ENCODE measurements at places on chromosomes 5 and 9.

DNA sequence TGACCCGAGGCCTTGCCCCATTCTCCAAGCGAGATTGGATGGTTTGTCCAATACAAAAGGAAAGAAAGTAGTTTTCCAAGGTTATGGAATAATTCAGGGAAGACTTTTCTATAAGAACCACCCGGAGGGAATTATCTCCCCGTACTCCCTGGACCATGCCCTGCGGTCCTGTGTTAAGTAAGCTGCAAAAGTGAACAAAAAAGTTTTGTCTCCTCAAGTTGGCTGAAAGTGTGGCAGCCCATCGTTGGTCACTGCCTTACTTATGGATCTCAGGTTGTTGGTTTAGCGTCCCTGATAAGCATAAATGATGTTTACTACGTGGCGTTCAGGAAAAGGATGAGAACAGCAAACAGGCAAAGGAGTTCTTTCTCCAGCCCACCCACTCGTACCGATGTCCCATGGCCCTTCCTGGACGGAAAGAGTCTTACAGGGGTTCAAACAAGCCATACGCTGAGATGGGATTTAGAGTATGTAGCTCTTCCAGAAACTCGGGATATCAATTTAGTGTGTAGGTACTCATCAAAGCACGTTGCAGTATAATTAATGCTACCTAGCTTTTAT is 413 bp upstream of the AUH start:
- DNase-seq, result no peak

DNA sequence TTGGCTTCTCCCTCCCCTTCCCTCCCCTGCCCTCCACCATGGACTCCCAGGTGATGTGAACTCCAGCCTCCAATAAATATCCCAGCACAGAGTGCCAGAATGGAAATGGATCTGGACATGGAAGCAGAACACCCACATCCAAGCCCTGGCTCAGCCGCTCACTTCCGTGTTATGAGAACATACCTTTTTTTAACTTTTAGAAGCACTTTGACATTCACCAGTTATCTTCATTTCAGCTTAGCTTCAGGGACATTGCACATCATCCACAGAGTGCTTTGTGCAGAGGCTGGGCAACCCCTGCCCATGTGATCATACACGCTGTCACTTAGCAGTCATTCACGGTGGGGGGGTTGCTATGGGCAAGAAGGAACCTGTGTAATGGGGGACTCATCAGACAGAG is 9.1 kb downstream of the AFAP1L1 start:
- DNase-seq, result no peak

- DNase-seq, result no peak
Measured at GRCh38 chr9:110355911-110356310, 18.2 kb upstream of the TXNDC8 start.

GRCh38 chr9:69086769-69087168 is 51.2 kb downstream of the FXN start:
- DNase-seq, result peak; percentile 41

DNA sequence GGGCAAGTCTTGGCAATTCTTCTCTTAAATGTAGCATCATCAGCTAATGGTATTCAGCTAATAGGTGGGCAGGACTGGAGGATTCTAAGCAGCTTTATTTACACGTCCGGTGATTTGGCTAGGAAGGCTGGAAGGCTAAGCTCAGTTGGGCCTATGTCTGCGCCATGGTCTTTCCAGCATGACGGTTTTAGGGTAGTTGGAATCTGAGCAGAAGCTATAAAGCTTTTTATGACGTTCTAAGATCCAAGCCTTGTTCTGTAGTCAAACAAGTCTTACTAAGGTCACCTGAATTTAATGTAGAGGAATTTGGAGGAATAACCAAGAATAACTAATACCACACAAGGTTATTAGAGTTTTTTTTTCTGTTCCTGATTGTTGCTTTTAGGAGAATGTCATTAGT is 66.2 kb downstream of the CDC42SE2 start:
- DNase-seq, result no peak

GRCh38 chr5:67338421-67338820 is 141.8 kb upstream of the CD180 start:
- DNase-seq, result no peak

- DNase-seq, result no peak
Measured at GRCh38 chr5:159244163-159244562, 18.9 kb upstream of the UBLCP1 start.

DNA sequence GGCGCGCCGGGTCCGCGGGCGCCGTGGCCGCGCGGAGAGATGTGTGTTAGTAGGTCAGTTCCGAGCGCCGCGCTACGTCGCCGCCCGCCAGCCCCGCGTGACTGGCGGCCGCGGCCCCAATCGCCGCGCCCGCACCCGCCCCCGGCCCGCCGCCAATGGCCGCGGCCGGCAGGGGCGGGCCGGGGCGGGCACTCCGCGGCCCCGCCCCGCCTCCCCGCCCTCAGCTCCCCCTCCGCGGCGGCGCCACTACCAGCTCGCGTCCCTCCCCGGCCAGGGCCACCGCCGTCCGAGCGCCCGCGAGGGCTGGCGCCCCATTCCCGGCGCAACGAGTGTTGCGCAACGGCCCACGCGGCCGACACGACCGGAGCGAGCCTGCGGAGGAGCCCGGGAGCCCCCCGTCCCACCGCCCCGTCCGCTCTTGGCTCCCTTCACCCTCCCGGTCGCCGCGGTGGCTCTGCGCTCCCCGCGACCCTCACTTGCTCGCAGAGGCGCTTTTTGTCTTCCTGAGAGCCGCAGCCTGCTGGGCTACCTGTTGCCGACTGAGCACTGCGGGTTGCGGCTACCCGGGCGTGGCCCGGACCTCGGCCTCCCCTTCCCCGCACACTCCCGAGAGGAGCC is at the start of gene NFIL3:
Gene NFIL3, minus strand, starts transcription at position 48 of the 618 bp plus-strand sequence. CDS start 13,098 bp downstream, outside the sequence.
- peak; percentile 84 for DNase-seq

DNA sequence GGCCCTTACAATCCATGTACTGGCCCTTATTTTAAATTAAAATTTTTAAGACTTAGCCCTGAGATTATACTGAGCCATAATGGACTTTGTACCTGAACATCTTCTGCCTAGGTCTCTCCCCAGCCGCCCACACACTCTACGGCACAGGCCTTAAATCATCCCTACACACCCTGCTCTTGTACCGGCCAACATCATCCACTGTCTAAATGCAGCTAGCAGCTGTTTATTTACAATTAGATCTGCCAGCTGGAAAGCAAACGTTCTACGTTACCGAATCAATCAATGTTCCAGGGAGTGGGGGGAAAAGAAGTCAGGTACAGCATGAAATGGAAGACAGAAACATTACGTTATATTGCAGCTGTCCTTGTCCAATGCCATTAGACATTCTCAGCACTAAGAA is 88.4 kb upstream of the GRAMD2B start:
- no peak for DNase-seq

DNA sequence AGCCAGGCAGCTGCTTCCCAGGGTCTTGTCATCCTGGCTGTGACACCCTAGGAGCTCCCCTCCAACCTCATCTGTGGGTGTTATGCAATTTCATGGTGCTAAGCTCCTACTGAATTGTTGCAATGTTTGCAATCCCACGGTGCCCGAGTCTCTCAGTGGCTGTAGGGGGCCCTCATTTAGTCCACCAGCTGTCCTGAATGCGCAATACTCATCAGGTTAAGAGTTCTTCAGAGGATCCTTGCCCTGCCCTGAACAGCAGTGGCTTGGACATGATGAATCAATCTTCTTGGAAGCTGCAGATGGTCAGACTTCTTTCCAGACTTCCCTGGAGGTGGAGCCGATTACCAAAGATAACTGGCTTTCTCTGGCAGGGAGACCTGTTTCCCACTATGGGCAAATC is 584.1 kb downstream of the CCDC171 start:
- DNase-seq, result no peak

DNA sequence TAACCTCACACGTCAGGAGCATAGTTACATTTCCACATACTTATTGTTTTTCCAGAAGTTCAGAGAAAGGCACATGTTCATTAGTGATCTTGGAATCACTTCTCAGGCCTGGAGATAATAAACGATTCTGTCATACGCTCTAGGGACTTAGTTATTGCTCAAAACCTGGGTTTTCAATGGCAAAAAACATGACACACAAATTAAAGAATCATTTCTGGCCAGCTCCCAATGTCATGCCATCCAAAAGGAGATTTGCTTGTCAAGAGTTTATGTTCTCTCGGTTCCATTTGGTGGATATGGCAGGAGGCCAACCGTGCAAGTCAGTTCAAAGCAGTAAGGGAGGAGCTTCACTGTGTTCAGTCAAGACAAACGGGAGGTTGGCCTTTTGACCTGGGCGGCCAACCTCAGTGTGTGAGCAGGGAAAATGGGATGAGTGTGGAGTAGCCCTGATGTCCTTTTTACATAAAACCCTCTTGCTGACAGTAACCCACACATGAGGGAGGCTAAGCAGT is 123.4 kb downstream of the NXNL2 start:
- DNase-seq, result no peak

DNA sequence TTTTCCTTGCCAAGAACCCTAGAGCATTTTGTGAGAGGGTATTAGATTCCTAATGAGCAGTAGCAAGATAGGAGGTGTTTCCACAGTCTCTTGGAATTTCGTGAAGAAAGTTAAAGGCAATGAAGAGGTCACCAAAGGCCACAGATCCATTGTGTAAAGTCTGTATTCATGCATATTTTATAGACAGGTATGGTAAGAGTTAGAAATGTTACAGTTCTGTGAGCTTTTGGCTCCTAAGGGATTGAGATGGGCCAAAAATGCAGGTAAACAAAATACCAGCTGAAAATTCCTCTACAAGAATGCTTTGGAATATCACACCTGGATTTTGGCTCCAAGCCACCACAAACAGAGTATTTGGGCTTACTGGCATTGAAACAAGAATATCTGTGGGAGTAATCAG is 47.4 kb upstream of the FST start:
- DNase-seq, result no peak

DNA sequence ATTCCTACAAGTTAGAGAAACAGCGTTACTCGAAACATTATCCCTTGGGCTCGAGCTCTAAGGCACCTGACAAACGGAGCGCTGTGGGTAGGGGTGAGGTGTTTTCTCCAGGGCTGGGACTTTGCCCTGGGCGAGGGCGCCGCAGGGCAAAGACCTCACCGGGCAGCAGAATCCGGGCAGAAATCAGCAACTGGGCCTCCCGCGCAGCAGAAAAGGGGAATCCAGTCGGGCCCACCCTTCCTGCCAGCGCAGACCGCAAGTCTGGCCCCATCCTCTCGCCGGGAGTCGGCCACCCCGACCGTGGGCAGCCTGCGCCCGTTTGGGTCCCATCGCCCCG is 430 bp upstream of the MSH3 start:
- DNase-seq, result no peak

DNA sequence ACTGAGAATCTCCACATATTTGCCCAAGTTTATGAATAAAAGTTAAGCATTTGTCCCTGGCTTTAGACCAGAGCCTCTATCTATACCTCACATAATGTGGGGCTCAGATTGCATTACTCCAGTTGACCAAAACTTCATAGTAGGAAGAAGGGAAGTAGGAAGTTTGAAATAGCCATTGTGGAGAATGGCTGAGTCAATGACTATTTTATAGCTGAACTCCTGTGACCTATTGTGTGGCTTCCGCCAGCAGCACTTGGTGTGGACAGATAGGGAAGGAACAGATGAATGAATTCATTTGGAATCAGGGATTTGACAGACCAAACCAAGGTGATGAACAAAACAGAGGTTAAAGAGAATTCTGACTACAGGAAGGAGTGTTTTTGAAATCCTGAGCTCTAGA is 92.9 kb upstream of the LPAR1 start:
- no peak for DNase-seq

DNA sequence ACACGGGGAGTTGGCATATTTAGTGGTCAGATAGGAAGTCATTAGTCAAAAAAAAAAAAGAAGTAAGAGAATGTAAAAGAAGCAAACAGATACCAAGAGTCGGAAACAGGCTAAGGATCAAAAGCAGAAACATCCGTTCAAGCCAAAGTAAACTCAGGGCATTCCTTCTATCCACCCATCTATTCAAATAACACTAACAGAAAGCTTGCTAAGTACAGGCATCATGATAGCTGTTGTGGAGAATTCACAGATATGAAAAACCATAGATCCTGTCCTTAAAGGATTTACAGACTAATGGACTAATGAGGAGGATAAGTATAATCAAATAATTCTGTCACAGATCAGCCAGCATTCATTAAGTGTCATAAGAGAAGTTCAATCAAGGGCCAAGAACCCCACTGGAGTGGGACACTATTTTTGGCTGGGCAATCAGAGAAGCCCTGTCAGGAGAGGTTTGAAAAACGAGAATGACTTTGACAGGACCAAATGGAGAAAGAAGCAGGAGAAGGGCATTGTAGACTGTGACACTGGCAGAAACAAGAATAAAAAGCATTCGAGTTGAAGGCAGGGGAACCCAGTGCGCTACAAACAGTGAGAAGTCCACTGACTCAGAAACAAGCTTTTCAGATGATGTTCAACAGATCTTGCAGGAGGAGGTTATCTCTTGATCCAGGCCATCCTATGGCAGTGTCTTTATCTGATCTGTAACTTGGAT is 154.2 kb upstream of the TSLP start:
- DNase-seq, result no peak

DNA sequence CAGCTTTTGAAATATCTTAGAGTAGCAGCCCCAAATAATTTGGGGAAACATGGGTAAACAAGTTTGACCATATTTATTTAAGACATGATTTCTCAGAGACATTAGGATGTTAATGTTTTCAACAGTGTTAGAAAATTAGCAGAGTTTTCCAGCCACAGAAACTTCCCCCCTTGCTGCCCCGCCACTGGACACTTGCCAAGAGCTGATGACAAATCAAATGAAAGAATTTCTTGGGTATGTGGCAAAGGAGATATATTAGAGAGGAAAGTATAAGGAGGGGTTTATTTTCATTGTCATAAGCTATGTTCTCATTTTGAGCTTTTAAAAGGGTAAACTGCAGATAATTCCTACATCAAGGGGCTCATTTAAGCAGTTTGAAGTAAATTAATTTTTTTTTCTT is 15.9 kb downstream of the GABRA1 start:
- DNase-seq, result no peak

GRCh38 chr5:143495821-143496275 is 92.4 kb upstream of the NR3C1 start:
- no peak for DNase-seq

GRCh38 chr5:61087921-61088320 is 74.3 kb downstream of the SMIM15 start:
- no peak for DNase-seq

DNA sequence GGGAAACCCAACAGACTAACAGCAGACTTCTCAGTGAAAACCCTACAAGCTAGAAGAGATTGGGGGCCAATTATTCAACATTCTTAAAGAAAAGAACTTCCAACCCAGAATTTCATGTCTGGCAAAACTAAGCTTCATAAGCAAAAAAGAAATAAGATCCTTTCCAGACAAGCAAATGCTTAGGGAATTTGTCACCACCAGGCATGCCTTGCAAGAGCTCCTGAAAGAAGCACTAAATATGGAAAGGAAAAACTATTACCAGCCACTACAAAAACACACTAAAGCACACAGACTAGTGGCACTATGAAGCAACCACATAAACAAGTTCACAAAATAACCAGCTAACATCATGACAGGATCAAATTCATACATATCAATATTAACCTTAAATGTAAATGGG is 131.1 kb downstream of the OR2K2 start:
- DNase-seq, result no peak
